ENCODE measurements at places on chromosomes 7 and 10.

GRCh38 chr10:12463459-12463838 is 114.1 kb downstream of the CAMK1D start:
- no peak for DNase-seq

GRCh38 chr7:20035279-20035875 is 181.8 kb downstream of the MACC1 start:
- DNase-seq = no peak

GRCh38 chr7:48976850-48977249 is 52.5 kb downstream of the CDC14C start:
- DNase-seq = no peak

- no peak for DNase-seq
Measured at GRCh38 chr7:34523226-34523918, 134.6 kb upstream of the NPSR1 start.

GRCh38 chr7:150983893-150984368 is 5.8 kb upstream of the KCNH2 start:
- no peak for DNase-seq

DNA sequence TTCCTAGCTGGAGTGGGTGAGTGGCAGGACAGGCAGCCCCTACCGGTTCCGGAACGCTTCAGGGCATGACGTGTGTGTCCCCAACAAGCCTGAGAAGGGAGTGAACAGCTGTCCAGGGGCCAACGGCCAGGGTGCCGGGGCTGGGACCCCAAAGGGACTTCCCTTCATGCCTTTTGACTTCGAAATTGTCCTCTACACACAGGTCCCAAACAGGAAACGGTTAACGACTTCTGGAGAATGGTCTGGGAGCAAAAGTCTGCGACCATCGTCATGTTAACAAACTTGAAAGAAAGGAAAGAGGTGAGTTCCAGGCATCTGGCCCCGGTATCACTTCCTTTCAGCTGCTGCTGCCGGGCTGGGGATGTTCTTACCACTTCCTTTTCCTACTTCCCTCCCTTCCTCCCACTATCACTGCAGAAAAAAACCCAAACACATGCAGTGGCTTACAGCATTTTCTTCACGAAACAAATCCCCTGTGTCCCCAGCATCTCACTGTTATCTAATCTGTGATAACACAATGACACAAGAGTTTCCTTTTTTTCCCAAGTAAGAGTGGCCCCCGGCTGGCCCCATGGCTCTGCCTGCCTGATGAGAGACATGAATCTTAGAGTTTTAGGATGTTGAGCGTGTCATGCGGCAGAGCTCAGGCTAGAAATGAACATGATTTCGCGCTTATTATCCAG is 63.2 kb downstream of the MKI67 start:
- no peak for DNase-seq

- no peak for DNase-seq
Measured at GRCh38 chr7:152312316-152312715, 123.5 kb downstream of the KMT2C start.

DNA sequence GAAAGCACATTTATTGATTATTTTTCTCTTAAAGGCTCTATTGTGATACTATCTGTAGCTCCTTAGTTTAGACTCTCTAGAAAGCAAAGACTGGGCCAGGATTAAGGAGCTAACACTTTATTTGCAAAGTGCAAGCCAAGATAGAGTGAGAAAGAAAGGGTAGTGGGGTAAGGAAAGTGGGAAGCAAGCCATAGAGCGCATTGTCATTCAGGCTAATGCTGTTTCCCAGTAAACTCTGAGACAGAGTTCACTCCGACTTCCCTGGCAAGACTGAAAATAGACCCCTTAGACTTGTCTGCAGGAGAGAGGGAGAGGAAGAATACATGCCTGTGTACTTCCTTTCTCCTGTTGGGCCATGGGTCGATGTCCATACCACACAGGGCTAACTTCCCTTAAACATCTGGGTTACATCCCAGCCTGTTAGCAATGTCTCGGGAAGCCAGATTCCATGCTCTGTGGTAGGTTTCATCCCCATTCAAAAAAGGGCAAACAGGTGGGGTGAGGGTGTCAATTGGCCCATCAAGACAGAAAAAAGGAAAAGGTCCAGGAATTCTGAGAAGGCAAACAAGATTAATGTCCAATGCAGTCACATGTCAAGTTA is 875.8 kb upstream of the CELF2 start:
- no peak for DNase-seq

DNA sequence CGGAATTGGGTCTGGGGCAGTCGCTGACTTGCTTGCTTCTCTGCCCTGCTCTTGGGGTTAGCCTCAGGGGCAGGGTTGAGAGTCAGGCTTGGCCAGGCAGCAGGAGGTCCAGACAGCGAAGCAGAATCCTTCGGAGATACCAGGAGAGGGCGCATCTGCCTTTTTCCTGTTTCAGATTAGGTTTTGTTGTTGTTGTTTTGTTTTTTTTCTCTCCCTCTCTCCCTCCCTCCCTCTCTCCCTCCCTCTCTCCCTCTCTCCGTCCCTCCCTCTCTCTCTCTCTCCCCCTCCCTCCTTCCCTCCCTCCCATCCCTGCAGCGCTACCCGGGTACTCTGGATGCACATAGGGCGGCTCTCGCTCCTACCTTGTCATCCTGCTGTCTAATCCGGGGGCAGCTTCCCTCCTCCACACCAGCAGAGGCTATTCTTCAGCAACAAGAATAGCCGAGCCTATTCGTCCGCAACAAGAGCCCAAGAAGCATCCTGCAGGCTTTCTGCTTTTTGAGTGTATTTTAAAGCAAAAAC is 758 bp upstream of the OPTN start:
- peak; percentile 59 for DNase-seq

GRCh38 chr7:150737265-150738055 is at the start of gene GIMAP5:
Gene GIMAP5, plus strand, starts transcription at chr7:150737418. Its CDS starts 3,467 bp downstream, at chr7:150740885.
- no peak for DNase-seq

DNA sequence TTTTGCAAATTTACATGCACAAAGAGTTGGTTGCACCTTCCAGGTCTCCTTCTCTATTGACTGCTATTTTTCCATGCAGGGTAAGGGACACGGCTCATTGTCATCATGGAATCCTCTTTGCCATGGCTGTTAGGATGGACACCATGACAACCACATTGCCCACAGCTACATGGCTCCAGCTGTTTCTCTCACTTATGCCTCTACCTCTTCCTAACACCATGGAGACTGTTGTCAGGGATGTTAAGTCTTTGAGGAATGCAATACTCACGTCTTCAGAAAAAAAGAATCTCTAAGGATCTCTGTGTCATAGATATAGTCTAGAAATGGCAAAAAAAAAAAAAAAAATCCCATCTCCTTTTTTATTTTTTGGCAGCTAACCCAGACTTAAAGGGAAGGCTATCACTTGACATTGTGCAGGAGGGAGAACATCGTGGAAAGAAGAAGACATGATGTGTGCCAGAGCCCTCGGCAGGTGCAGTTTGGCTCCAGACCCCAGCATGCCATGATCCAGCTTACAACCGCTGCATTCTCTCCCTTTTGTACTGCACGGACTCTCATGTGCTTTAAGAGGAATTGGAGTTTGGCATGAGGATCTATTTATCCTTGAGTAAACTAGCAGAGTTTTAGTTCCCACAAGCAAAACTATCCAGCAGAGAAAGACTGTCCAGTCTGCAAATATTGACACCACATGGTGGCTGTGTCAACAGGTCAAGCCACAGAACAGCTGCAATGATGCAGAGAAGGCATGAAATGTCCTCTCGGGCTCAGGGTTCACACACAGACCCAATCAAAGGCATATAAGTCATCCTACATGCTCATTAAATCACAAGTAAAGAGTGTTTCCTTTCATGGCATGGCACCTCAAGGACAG is 70.8 kb downstream of the FRMD4A start:
- DNase-seq = no peak

- DNase-seq = no peak
Measured at GRCh38 chr10:36194276-36194675, 552.2 kb upstream of the FZD8 start.

- DNase-seq = no peak
Measured at GRCh38 chr7:66558201-66558641, 70.5 kb upstream of the KCTD7 start.

GRCh38 chr7:28613262-28613661 is 200.9 kb downstream of the CREB5 start:
- DNase-seq = no peak

DNA sequence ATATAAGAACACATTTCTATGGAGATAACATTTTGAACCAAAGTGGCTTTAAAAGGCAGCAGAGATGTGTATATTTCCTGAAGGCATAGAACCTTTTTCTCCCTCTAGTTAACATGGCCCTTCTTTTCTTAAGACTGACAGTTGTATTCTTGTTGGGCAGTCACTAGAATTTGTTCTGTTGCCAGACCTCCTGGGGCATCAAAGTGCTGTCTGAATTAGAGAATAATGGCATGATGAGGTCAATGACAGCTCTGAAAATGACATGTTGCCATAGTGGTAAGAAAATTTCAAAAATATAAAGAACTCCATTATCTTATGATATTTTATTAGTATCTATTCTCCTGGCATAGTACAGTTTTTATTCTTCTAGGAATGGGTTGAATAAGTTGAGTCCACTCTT is 446.7 kb downstream of the NRG3 start:
- DNase-seq = no peak

DNA sequence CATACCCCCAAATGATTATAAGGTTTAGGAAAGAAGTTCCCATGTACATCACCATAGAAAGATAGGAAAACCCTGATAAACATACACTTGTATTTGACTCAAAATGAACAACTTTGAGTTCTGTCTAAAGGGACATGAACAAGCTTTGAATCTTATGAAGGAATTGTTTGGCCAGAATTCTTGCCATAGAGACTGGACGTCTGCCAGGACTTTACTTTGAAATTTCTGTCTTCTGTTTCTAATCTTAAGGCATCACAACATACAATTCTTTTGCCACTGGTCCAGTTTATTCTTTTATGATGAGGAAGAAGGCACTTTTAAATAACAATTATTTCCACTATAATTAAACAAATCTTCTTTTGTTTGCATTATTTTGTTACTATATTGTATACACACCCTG is 26.2 kb upstream of the CYP26C1 start:
- DNase-seq = no peak

DNA sequence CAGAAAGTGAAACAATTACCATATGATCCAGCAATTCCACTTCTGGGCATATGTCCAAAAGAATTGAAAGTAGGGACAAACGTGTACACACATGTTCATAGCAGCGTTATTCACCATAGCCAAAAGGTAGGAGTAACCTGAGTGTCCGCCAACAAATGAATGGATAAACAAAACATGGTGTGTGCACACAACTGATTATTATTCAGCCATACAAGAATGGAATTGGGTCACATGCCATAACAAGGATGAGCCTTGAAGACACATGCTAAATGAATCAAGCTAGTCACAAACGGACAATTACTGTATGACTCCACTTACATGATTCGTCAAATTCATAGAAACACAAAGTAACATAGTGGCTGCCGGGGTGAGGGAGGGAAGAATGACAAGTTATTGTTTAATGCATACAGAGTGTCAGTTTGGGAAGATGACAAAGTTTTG is 4.1 kb upstream of the OIT3 start:
- peak; percentile 93 for DNase-seq

DNA sequence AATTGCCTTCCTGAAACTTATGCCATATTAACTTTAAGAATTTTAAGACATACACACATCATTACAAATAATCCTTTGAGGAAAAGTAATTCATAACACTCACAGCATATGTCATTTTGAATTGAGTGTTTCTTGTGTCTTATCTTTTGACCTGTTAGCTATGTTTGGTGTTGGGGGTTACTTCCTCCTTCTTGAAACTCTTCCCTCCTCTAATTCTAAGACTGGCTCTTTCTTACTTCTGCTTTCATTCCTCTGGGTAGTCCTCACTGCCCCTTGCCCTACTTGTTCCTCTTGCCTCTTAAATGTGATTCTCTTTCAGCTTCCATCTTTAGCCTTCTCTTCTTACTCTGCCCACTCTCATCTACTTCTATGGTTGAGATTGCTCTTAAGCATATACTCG is 28.3 kb upstream of the PIP4K2A start:
- no peak for DNase-seq

DNA sequence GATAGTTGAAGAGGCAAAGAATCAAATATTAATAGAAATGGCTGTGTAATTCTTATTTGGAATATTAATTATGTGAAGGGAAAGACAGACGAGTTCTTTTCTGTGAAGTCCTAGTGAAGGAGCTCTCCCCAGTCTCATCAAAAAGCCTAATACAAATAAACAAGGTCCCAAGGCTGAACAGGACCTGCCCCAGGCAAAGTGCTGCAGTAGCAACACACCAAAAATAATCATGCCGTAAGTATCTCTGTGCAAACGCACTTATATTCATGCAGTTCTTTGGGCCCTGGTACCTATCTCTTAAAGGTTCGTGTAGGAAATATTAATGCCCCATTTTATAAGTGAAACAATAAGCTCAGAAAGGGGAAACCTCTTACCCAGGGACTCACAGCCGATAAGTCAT is 12.2 kb upstream of the CHST15 start:
- no peak for DNase-seq

- no peak for DNase-seq
Measured at GRCh38 chr10:1074748-1075308, 18.6 kb downstream of the WDR37 start.

GRCh38 chr7:151367284-151367683 is 25.7 kb downstream of the NUB1 start:
- no peak for DNase-seq

DNA sequence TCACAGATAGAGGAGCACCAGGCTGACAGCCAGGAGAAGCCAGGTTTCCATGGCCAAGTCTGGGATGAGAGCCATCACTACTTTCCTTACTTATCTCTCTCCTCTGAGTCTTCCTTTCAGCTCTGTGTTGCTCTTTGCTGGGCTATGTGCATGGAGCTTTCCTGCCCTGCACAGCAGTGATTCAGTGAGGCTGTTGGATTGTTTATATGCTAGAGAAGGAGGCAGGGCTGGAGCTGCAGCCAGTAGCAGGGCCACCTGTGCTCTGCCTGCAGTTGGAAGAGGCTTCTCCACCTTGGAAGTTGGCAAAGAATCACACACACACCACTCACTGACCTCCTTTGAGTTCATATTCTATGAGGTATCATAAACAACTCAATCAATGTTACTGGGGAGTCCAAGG is at the start of gene CYP3A4:
Gene CYP3A4 (minus strand): TSS at position 178 of the 400 bp plus-strand sequence. CDS start 103 bp downstream, at position 75.
- no peak for DNase-seq

DNA sequence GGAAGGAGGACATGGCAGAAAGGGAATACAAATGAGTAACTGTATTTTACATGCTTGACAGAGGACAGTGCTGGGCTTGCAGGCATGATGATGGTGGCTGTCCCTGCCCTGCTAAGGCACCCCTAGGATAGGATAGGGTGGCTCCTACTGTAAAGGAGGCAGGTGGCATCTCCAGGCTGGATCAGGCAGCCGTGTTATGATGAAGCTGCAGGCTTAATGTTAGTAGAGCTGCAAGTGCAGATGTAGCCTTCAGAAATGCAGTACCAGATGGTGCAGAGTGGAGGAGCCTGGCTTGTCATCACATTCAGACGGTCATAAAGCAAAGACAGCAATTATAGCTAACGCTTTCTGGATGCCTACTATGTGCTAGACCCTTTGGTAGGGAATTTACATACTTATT is 287.9 kb upstream of the PODXL start:
- no peak for DNase-seq
